ENCODE measurements at places on chromosomes 3 and 15.

- no peak for DNase-seq
Observed at GRCh38 chr15:36050899-36051298, 504.9 kb upstream of the DPH6 start.

- no peak for DNase-seq
Observed at GRCh38 chr3:7397097-7397496, 536.2 kb downstream of the GRM7 start.

- no peak for DNase-seq
Observed at GRCh38 chr3:277873-278272, 81.3 kb downstream of the CHL1 start.

DNA sequence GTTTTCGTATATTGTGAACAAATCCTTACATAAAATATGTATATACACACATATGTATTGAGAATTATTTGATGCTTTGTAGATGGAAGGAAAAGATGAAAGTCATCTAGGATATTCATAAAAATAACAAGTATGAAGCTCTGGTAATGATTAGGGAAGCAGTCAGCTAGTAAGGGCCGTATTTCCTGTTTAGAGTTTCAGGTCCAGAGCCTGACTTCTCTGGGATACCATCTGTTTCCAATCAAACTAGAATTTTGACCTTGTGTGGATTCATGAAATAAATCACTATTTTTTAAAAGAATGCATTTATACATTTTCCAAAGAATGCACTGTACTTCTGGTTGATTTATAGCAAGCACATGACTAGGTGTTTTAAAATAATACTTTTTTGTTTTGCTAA lies 156.1 kb upstream of the CGNL1 start:
- peak; percentile 48 for DNase-seq

GRCh38 chr3:121748680-121749275 lies 763 bp downstream of the GOLGB1 start:
- no peak for DNase-seq

DNA sequence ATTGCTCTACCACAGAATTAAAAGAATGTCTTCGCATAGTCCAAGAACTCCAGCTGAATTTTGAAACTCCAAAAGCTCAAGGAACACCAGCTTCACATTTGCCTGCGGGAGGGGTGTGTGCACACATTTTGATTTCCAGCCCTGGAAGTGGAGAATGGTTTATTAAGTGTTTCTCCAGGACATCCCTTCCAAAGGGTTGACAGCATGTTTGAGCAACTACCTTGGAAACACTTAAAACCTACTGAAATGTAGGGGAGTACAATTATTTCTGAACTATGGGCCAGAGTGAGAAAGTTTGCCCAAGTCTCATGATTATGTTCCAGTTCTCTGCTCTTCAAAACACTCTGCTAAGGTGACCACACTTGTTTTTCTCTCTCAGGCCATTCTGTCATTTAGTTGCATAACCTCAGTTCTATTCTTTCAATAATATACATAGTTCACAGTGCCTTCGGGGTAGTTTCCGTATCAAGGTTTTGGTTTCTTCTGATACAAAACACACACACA lies 7.9 kb downstream of the ACP3 start:
- no peak for DNase-seq

DNA sequence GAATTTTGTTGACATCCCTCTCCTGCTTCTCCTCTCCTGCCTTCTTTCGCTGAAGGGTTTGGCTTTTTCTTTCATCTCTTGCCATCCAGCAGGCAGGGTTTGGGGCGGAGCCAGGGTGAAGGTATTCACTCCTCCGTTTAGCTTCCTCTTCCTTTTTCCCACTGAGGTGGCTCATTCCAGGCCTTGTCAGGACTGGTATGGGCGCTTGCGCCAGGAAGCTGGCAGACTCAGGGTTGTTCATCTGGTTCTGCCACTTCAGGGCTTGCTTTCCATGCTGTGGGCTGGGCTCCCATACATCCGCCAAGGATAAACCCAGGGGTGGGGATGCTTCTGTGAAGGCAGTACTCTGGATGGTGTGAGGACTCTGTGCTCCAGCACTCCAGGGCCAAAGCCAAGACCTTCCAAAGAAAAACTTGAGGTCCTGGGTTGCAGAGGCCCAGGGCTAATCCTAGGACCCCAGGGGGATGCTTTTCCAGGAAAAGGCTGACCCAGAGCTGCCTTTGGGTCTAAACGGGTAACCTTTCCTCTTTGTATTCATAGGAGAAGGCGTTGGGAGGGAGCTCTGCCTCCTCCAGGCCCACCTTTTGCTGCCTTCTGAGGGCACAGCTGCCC lies 7.7 kb upstream of the AMOTL2 start:
- DNase-seq: no peak

DNA sequence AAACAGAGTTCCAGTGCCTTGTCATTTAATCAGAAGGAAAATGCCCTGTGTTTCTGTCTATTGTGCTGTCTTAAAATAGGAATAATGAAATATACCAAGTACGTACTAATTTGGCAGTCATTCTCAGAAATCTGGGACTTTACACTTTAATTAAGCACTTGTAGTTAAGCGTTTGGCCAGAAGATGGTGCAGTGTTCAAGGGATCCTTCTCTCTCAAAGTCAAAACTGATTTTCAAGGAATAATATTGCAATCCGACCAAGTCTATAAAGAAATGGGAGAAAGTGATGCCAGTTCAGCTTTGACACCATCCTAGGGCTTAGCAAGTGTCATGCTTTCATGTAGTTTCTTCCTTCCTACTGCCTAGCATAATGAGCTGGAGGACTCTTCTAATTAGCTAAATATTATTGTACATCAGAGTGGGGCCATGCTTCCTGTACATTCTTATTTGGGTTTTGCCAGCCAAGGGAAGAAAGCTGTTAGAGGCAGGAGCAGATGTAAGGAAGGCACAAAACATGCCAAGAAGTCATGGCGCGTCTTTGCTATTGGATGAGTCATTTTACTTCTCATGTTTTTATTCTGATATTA lies 64.8 kb downstream of the SAMMSON start:
- DNase-seq: no peak

GRCh38 chr3:46812237-46812791 lies 50.9 kb downstream of the MYL3 start:
- DNase-seq: no peak
